Esophagus muscularis mucosa (tissue), 4 donors: ENCODE measurements at places on chromosomes 5 and 9. TPM values are rescaled to one million over a fixed set of nuclear protein-coding genes. Genes with fewer than 3 reads are reported as not detected.

DNA sequence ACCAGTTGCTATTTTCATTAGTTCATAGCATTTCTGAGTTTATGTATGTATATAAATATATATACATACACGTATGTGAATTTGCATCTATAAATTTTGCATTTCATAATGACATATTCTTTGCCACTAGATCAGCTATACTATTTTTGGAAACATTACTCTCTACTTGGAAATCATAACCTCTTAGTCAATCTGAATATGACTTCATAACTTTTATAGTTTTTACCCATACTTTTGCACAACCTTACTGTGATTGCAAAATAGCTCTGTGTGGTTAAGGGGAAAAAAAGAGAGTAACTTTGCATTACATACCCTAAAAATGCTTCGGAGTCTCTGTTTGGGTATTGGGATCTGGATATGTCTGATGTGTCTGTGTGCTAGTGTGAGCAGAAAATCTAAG lies 44.9 kb upstream of the ADAMTSL1 start:
- H3K27ac ChIP-seq = no peak overlapping the region
- H3K4me3 ChIP-seq = no peak overlapping the region
- no peak for DNase-seq
- H3K36me3 ChIP-seq = no peaks in the 10 kb centered on the region

Gene ARSB
- 59.4 TPM for total RNA-seq

DNA sequence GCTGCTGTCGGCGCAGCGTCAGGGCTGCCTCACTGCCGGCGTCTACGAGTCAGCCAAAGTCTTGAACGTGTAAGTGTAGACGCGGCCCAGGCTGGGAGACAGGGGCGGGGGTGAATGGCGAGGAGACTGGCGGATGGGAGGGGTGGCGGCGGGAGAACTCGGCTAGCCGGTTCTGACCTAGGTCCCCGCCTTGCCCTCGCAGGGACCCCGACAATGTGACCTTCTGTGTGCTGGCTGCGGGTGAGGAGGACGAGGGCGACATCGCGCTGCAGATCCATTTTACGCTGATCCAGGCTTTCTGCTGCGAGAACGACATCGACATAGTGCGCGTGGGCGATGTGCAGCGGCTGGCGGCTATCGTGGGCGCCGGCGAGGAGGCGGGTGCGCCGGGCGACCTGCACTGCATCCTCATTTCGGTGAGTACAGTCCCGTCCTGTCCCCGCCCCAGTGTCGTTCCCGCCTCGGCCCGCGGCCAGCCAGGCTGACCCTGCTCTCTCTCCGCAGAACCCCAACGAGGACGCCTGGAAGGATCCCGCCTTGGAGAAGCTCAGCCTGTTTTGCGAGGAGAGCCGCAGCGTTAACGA lies 745 bp downstream of the GADD45G start:
- H3K27me3 ChIP-seq = no peaks in the 10 kb centered on the region
- peaks cover 10% of the 10 kb centered on the region for H3K36me3 ChIP-seq
- peak overlapping the region; percentile 69 for H3K4me3 ChIP-seq
- peaks cover 52% of the 10 kb centered on the region for H3K4me1 ChIP-seq
- DNase-seq = no peak

Gene ATOX1
- 101 TPM for total RNA-seq

Gene LURAP1L
- total RNA-seq = 11.4 TPM

DNA sequence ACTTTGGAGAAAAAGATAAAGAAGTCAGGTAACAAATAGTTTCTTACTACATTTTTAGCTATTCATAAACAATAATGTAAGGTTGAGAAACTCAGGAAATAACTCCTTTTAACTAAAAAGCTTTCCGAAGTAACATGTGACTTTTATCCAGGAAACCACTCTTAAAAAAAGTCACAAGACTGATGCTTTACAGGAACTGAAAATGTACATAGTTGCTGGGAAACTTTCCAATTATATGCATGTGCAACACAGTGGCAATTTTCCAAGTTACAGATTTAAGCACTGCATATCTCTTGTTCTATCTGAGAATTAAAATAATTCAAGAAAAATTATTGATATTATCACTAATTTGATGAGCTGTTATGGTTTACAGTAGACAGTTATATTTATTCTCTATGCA lies 105.2 kb downstream of the CDH10 start:
- H3K36me3 ChIP-seq = no peaks in the 10 kb centered on the region
- H3K27me3 ChIP-seq = no peaks in the 10 kb centered on the region
- DNase-seq = no peak
- no peaks in the 10 kb centered on the region for H3K4me1 ChIP-seq

- no peaks in the 10 kb centered on the region for H3K36me3 ChIP-seq
- H3K27ac ChIP-seq = no peak overlapping the region
- no peak overlapping the region for H3K4me3 ChIP-seq
- no peaks in the 10 kb centered on the region for H3K4me1 ChIP-seq
Observed at GRCh38 chr5:1907616-1908015, 24.9 kb upstream of the IRX4 start.

DNA sequence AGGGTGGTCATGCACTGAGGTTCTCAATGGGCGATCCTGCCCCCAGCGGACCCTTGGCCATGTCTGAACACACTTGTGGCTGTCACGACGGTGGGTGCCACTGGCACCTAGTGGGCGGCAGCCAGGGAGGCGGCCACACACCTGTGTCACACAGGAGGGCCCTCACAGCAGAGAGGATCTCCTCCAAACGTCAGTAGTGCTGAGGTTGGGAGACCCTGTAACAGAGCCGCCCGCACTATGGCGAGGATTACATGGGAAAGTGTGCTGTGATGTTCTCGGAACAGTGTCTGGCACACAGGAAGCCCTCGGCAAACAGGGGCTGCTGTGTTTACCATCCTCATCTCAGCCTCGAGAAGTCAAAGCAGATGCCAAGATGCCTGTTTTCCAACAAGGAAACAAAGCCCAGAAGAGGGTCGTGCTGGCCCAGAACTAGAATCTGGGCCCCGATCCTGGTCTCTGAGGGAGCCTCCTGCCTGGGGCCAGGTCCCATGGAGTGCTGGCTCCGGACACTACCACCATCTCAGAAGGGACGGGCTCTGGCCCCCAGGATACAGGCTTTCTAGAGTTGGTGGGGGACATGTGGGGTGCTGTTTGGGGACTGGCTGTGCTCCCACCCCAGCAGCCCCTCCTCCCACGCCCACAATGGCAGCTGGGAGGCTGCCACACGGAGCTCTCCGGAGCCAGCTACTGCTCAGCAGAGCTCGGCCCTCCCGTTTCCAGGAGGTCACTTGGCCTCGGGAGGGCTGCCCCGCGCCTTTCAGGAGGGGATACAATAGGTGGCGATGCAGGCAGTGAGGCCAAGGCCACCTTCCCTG lies 48.2 kb downstream of the DBH start:
- no peak overlapping the region for H3K4me3 ChIP-seq
- no peak for DNase-seq
- H3K27ac ChIP-seq = peak overlapping the region; percentile 50
- no peaks in the 10 kb centered on the region for H3K36me3 ChIP-seq
- no peaks in the 10 kb centered on the region for H3K27me3 ChIP-seq

Gene PCDHGA2
- 4.1 TPM for total RNA-seq

Gene CYLC2
- not detected for total RNA-seq

Gene CTXN3
- total RNA-seq = not detected

Gene SLC34A3
- total RNA-seq = not detected
